ENCODE measurements at places on chromosomes 5 and 9.

DNA sequence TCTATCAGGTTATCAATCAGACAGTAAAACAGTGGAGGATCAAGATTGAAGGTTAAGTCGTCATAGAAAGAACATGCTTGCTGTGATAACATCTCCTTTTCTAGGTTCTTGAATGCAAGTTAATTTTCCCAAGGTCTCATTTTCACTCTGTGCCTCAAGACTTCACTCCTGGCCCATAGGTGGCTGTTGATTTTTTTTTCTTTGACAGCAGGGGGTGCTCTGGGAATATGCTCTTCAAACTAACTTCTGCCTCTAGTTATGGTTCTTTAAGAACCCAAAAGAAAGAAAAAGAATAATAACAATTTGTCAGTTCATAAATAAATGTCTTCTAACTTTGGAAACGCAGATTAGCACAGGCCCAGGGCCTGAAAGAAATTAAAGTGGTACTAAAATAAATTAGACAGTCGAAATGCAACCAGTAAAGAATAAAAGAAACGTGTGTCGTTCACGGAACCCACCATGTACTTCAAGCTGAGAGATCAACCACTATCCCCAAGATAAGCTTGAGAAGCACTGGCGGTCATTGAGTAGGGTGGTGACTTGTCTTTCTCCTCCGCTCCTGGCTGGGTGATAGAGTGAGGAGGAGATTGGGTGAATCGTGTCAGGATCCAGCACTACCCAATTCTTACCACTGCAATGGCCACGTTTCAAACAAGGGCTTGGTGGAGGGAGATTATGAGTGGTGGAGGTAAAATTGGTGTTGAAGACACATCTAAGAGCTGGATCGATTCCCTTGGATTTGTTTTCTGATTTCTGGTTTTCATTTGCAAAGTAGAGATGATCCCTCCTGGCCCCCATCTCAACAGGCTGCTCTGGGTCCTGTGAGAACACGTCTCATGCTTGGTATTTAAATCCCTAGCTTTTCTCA lies 93.4 kb upstream of the IRX4 start:
- no peak for DNase-seq

DNA sequence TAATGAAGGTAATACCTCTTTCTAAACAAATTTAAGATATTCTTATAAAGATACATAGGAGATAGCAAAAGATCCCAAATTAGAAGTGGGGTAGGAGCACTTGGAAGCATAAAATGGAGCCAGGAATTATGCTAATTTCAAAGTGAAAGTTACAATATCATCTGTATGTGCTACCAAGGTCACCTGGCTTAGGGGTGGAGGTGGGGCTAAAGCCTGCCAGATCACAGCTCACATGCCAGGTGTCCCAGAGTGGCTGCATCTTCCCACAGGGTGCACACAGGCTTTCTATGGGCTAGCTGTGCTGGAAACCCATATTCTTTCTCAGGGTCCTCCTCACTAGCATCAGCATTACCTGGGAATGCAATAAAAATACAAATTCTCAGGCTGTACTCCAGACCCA lies 118.2 kb upstream of the TXNDC8 start:
- no peak for DNase-seq

DNA sequence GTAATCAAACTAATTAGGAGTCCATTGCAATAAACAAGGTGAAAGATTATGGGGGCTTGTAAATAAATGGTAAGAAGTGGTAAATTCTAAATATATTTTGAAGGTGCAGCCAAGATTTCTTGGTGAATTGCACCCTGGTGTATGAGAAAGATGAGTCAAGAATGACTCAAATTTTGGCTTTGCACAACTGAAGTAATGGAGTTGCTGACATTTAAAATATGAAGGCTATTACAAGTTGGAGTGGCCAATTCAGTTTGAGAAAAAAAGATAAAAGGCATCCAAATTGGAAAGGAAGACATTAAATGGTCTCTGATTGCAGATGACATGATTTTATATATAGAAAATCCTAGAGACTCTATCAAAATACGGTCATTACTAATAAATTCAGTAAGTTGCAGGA lies 2330.6 kb downstream of the MAT2B start:
- no peak for DNase-seq

DNA sequence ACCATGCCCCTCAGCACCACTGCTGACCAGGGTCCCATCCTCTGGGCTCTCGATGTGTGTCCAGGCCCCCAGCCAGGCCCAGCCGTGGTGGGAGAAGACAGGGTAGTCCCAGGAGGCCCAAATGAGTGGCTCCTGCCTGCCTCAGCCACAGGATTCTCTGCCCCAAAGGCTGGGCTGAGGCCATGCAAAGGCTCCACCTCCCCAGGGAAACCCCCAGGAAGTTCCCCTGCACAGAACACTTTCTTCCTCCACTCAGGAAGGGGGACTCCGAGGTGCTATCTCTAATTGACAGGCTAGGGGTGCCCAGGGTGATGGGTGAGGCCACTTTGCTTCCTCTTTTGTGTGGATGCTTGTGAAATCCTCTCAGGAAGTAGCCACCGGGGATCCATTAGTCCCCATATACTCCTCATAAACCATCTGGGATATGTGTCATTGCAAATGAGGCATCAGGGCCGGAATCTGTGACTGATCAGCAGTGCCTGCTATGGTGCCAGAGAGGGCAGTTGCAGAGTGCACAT lies 23.1 kb upstream of the TDRD7 start:
- DNase-seq = no peak

DNA sequence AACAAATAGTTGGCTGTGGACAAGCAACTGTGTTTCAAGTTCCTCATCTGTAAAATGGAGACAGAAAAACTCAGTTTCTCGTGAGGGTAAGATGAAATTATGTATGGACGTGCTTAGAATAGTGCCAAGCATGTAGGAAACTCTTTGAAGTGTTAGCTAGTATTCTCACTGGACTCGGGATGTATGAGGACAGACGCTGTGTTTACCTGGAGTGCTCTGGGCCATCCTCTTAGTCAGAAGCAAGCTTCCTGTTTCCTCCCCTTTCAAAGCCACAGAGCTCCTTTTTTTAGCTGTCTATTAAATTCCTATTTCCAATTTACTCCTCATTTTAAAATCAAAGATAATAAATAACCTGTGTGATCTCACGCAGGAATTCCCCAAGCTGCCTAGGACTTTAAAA lies 23.8 kb upstream of the IQGAP2 start:
- DNase-seq = no peak

DNA sequence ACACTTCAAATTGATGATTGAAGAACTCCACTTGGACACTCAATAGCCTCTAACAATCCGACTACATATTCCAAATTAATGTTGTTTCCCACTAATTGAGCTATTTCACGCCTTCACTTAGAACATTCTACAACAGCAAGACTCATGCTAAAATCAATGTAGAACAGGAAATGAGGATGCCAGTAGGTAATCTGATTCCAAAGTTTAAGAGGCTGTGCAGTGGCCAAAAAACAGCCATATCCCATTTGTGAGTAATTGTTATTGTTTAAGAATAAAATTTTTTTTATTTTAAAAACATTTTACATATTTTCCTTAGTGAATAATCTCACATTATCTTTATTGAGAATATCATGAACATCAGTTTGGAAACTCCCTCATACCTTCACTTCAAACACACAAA lies 35.7 kb upstream of the GHR start:
- no peak for DNase-seq

- DNase-seq = peak; percentile 95
Measured at GRCh38 chr5:119268387-119269060, 87.3 kb upstream of the TNFAIP8 start.

DNA sequence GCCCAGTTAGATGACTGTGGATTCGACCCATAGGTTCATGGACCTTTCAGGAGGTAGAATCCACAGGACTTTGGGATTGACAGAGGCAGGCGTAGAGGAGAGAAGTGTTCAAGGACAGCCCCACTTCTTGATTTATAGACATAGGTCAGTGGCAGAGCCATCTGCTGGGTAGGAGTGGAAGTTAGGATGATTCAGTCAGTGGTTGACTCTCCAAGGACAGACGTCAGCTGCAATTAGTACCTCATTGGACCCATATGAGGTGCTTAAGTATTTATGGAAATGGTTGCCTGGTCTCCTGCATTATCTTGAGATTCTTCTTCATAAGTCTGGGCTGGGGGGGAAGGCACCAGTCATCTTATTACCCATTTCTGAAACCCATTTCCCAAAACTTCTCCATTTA lies 70.9 kb downstream of the SH3RF2 start:
- no peak for DNase-seq

DNA sequence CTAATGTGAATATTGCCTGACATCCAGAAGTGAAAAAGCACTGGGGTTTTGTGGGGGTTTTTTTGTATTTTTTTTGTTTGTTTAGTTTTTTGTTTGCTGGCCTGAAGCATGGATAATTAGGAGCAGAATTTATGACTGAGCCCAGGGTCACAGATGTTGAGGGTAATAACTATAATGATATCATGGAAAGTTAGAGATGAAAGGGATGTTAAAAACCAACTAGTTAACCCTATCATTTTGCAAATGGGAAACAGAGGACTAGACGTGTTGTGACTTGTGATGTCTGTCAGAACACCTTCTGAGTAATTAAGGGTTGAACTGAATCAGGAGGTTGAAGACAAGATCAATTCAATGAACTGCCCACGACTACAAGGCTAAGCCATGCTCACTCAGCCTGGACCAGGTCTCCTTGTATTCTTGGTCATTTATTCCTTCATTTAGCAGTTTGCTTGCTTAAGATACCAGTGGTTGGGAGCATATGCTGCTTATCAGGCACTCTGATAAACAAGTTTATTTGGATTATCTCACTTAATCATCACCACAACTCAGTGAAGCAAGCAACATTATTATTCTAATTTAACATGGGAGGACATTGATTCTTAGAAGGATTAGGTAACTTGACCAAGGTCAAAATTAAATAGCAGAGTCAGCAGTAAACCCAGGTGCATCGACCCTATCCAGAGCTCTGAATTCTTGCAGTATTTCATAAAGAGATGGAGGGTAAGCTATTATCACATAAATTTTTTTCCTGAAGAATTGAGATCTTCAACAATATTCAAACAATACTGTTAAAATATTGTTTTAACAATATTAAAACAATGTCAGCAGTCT lies 75.7 kb upstream of the PIK3R1 start:
- DNase-seq = no peak

DNA sequence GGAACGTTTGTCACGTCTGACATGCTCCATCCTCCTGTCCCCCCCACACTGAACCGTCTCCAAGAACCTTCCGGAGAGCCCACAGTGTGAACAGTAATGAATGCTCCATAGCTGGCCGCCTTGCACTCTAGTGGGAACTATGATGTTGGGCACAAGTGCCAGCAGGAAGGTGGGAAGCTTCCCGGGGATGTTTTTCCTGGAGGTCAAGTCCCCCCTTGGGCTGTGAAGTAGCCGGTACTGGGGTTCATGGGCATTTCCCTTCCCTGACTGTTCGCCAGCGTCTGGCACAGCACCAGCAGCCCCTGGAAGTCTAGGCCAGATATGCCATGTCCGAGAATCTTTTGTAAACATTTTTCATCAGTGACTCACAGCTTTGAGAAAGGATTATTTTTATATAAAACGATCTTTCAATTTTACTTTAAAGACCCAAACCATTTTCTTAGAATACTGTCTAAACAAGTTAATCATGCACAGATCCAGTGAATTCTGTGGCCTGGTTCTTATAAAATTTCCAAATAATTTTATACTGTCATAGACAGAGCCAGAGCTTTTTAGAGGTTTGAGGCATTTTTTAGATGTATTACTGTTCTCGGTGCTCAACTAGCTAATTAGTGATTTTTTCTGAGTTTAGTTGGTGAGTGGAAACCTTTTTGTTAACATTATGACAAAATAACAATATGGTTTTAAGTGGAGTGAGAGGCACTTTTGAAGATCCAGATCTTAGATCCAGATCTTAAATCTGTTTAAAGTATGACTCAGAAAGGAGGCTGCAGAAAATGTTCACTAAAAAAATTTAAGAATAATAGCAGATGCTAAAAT lies 11.6 kb downstream of the ABL1 start:
- DNase-seq = peak; percentile 76

DNA sequence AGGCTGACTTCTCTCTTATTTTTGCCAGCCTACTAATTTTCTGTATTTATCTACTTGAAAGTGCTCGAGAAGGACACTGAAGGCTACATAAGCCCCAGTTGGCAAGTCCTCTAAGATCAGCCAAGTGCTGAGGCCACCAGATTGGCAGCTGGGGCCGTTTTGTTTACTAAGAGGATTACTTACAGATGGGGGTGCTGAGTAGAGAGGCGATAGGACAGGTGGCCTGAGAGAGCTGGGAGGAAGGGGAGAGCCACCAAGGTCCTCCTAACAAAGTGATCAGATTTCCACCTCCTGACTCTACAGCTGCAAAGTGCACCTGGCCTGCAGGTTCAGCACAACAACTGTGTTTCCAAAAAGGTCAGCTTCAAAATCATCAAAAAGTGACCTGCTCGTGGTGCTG lies 32.9 kb downstream of the FRMD3 start:
- no peak for DNase-seq

DNA sequence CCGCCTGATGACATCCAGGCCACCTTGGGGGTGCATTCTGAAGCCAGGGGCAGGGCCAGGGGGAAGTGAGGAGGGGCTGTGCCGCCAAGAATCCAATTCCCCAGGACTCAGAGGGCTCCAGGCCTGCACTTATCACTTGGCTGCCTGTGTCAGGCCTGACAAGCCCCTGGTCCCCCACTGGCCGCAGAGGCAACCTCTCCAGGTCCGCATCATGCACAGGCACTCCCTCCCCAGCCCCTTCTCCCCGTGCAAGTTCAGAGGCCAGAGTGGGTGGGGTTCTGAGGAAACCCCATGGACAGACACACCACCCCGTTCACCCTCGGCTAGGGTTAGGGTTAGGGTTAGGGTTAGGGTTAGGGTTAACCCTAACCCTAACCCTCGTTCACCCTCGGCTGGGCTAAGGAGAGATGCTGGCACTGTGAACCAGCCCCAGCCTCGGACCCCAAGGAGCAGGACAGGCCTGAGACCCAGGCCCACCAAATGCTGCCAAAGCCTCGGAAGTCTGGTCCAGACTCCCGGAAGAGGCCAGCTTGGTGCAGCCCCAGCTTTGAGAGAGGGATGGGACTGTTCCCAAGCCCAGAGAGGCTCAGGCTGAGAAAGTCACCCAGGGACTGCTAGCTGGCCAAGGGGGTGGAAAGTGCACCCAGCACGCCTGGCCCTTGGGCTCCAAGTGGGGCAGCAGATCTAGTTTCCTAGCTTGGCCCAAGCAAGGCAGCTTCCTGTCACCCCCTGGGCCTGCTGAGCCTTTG lies 4.9 kb downstream of the LCN2 start:
- no peak for DNase-seq

GRCh38 chr5:158658446-158659230 lies 441.1 kb downstream of the EBF1 start:
- no peak for DNase-seq
